ENCODE measurements at places on chromosomes 11 and 22.

- DNase-seq, result no peak
Measured at GRCh38 chr11:96794152-96794551, 404.3 kb downstream of the JRKL start.

- no peak for DNase-seq
Measured at GRCh38 chr11:26350002-26350401, 18.1 kb downstream of the ANO3 start.

GRCh38 chr11:13271060-13271693 lies 6.4 kb upstream of the BMAL1 start:
- no peak for DNase-seq

- no peak for DNase-seq
Measured at GRCh38 chr11:31231601-31232000, 137.9 kb downstream of the DCDC1 start.

DNA sequence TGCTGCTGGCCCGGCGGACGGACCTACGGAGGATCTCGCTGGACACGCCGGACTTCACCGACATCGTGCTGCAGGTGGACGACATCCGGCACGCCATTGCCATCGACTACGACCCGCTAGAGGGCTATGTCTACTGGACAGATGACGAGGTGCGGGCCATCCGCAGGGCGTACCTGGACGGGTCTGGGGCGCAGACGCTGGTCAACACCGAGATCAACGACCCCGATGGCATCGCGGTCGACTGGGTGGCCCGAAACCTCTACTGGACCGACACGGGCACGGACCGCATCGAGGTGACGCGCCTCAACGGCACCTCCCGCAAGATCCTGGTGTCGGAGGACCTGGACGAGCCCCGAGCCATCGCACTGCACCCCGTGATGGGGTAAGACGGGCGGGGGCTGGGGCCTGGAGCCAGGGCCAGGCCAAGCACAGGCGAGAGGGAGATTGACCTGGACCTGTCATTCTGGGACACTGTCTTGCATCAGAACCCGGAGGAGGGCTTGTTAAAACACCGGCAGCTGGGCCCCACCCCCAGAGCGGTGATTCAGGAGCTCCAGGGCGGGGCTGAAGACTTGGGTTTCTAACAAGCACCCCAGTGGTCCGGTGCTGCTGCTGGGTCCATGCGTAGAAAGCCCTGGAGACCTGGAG lies 74.1 kb downstream of the LRP5 start:
- no peak for DNase-seq

- DNase-seq, result no peak
Measured at GRCh38 chr22:26648011-26648497, 9.3 kb upstream of the MIAT start.

GRCh38 chr11:116387641-116388040 lies 385.1 kb downstream of the BUD13 start:
- no peak for DNase-seq

- no peak for DNase-seq
Measured at GRCh38 chr11:49377978-49378377, 169.6 kb upstream of the FOLH1 start.
